NCI-H82 (cell line): ENCODE measurements at places on chromosomes 16 and 17.

GRCh38 chr16:83793179-83793578 is 14.6 kb upstream of the HSBP1 start:
- DNase-seq, result peak; percentile 2

DNA sequence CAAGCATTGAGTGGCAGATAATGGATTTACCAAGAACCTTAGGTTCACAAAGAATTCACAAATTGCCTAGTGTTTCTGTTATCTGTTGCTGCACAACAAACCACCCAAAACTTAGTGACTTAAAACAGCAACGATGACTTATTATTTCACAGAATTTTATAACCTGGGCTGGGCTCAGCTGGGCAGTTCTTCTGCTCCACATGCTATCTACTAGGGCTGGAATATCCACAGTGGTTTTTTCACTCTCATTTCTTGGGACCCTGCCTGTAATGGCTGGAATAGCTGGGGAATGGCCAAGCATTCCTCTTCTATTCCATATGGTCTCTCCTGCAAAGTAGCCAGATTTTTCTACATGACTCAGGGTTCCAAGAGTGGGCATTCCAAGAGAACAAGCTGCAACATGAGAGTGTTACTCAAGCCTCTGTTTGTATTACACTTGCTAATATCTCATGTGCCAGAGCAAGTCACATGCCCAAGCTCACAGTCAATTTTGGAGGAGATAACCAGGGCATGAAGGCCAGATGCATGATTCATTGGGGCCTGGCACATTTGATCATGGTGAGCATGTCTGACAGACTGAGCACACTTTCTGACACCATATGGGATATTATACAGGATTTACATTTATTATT is 4.9 kb upstream of the PSMD7 start:
- no peak for DNase-seq

GRCh38 chr17:35243561-35244340 is 879 bp downstream of the SLFN5 start:
- DNase-seq, result no peak

DNA sequence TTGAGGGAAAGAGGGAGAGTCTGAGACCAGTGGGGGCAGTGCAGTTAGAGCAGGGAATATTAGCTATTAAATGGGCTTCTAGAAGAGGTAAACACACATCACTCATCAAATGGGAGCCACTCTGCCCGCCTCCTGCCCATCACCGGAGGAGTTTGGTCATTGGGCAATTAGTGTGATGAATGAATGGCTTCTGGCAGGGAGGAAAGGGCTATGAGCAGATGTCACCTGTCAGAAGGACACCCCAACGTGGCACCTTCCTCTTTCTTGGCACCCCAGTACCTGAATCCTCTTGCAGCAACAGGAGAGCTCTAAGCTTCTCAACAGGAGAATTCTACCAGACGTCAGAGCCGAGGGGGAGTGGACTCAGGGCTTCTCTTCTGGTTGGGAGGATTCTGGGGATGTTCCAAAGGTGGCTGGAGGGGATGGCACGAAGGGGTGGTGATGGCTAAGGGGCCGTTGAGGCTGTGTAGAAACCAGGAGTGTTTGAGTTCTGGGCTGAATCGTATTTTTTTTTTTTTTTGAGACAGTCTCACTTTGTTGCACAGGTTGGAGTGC is 11.0 kb downstream of the C1QTNF1 start:
- DNase-seq, result no peak

DNA sequence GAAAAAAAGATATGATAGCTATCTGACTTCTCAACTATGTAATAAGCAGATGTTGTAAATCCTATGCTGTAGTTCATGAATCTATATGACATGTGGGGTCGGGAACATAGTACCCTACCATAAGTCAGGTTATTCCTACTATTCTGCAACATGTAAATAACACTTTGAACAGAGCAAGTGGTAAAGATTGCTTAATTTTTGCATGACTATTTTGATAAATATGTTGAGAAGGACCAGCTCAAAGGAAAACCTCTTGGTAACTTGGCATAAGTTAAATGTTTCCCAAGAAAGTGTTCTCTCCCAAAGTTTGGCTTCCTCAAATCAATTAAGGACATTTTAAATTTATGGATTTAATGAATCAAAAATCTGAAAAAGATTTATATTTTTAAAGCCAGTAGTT is 62.1 kb downstream of the ABHD15 start:
- no peak for DNase-seq

GRCh38 chr16:17374668-17375255 is 96.0 kb downstream of the XYLT1 start:
- no peak for DNase-seq

DNA sequence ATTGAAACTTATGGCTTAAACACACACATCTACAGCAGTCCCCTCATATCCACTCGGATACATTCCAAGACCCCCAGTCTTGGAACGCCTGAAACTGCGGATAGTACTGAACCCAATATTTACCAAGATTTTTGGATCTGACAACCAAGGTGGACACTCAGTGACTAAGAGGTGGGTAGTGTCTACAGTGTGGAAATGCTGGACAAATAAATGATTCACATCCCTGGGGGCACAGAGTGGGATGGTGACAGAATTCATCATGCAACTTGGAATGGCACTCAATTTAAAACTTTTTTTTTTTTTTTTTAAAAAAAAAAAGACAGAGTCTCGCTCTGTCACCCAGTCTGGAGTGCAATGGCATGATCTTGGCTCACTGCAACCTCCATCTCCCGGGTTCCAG is 54.2 kb upstream of the TRAP1 start:
- no peak for DNase-seq

DNA sequence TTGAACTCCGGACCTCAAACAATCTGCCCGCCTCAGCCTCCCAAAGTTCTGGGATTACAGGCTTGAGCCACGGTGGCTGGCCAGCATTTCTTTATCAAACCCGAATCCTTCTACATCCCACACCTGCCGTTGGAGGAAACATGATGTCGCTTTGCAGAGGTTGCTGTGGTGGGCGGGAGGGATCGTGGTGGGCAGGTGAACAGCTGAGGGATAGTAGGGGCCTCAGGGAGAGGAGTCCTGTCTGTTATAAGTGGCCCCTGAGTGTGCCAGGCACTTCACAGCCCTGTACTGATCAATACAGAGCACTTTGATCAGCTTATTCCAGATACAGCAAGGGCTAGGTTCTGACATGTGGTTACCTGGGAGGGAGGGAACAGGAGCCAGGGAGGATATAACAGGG is 76.5 kb downstream of the CYLD start:
- DNase-seq, result no peak
